NCI-H1930 (cell line): ENCODE measurements at places on chromosomes 16 and 17.

GRCh38 chr17:65074778-65075250 lies 18.3 kb upstream of the GNA13 start:
- DNase-seq, result no peak

GRCh38 chr17:38601539-38602351 lies 4.0 kb downstream of the SRCIN1 start:
- DNase-seq, result no peak

DNA sequence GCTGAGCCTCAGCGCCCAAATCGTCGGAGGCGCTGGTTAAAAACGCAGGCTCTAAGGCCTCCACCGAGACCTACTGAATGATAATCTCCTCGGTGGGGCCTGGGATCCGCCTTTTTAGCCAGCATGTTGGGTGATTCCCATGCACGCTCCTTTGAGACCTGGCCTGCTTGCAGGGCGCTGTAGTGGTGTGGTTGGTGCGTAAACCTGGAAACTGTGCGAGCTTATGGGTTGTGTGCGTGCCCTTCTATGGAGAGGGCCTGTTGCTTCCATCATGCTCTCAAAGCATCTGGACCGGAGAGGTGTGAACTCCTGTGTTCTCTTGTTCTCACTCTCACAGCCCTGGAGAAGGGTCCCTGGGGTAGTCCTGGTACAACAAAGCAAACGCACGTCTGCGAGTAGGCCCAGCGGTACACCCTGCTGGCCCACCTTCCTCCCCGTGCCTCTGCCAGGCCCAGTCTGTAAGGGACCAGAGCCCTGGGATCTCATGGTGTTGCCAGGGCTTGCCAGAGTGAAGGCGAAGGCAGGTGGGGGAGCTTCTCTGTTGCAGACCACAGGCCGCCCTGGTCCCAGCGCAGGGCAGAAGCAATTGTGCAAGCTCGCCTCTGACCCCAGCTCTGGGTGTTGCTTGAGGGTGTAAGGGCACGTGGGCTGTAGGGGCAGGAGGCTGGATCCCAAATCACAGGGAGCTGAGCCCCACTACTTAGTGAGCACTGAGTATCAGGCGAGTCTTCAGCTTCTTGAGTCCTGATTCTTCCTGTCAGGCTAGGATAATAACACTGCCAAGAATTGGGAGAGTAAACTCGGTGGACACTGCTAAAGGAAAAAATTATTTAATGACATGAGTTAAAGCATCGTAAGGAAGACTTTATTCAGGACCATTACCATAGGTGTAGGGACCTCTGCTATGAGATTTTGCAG lies 879 bp upstream of the LRRC75A start:
- DNase-seq, result no peak

GRCh38 chr16:70685938-70686375 lies at the start of gene MTSS2:
Gene MTSS2 (minus strand): TSS chr16:70686053. CDS start chr16:70685791, 262 bp downstream.
- DNase-seq, result peak; percentile 66

GRCh38 chr16:53503991-53504663 lies 1.1 kb upstream of the AKTIP start:
- no peak for DNase-seq

GRCh38 chr17:62101090-62101489 lies 36.0 kb upstream of the MED13 start:
- DNase-seq, result no peak

- DNase-seq, result no peak
Observed at GRCh38 chr17:81980707-81981343, 3.4 kb downstream of the ASPSCR1 start.

GRCh38 chr16:49377196-49377755 lies 3.7 kb downstream of the C16orf78 start:
- DNase-seq, result no peak

- DNase-seq, result no peak
Observed at GRCh38 chr17:16398270-16399267, 16.8 kb upstream of the TRPV2 start.

GRCh38 chr17:57502022-57502421 lies 243.1 kb downstream of the CCDC182 start:
- DNase-seq, result no peak

DNA sequence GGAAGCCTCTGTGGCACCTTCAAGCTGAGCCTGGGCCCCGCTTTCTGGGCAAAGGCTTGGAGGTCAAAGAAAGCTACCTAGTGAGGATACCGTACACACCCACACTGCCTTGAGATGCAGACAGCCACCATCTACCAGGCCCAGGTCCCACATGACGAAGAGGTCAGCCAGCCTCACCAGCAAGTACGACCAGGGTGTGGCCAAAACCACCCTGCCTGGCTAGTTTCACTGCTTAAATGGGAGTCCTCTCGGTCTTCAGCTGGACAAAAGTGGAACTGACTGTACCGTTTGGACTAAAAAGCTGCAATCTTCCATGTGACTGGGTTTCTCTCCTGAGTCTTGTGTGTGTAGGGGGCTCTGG lies 21.6 kb downstream of the VASN start:
- no peak for DNase-seq

- no peak for DNase-seq
Observed at GRCh38 chr17:57372156-57372555, 115.8 kb downstream of the MSI2 start.

GRCh38 chr17:80777274-80777673 lies 214.4 kb upstream of the CHMP6 start:
- no peak for DNase-seq

DNA sequence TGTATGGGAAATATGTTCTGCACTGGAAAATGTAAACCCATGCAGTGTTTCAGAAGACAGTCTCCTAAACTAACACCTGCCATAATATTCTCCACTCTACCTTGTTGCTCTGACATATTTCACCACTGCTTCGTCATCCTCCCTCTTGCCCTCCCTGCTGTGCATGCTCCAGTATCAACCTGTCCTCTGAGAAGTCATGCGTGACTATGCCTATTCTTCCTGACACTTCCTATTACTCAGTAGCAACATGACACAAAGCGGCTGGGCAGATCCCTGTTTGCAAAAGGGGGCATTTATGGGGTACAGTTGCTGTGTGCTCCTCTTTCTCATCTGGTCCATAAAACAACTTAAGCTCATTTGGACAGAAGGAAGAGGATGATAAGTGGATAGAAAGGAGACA lies 805.6 kb upstream of the EEF2KMT start:
- DNase-seq, result no peak

DNA sequence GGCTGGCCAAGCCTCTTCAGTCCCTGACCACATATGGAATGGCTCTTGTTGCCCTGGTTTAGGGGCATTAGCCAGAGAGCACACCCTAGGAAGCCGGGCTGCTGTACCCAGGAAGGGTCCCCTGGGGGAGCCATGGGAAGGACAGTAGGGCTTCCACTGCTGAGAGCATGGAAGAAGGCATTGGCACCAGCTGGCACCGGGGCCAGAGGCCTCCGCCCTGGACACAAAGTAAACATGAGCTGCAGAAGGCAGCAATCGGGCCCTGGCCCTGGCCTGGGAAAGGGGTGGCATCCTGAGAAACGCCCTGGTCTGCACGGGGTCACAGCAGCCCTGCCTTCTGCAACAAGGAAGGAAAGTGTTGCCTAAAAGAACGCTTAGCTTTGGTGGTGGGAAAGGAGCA lies 49.4 kb downstream of the VAC14 start:
- no peak for DNase-seq

- no peak for DNase-seq
Observed at GRCh38 chr16:29111421-29111820, 126.6 kb downstream of the LAT start.

GRCh38 chr16:87252269-87252970 lies 64.8 kb downstream of the C16orf95 start:
- DNase-seq, result no peak

DNA sequence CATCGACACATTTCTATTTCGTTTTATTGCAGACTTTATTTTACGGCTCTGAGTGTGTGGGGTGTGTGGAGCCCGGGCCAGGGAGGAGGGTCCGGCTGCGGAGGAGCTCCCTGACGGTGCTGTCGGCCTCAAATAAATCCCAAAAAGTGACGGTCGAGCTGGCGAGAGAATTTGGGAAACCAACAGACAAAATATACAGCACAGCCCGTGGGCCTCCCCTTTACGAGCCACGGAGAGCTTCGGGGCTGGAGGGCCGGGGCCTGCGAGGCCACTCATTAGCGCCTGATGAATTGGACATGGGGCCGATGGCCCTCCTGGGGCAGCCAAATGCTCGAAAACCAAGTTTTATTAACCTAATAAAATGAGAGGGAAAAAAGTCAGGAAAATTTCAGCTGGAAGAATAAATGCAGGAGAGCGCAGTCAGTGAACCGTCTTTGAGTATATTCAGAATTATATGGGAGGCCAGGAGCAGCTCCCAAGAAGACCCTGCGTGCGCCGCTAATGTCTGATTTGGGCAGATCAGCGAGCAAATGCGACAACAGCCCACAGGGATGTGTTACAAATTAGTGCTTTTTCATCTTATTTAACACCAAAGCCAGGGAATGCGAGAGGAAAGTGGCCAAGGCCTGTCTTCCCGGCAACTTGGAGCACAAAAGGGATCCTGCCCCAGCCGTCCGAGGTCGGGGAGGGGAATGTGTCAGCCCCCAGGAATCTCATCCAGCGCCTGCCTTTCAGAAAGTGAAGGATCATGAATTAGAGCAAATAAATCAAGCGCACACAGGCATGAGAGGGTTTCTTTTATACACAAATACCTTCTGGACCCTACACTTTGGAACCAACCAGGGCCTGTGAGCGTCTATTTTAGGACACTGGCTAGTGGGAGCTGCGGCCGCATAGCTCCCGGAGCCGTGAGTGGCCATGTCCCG lies 249.1 kb downstream of the C16orf95 start:
- DNase-seq, result no peak

- DNase-seq, result no peak
Observed at GRCh38 chr17:33113991-33114370, 122.3 kb downstream of the SPACA3 start.
